ENCODE measurements at places on chromosomes 5 and 9.

DNA sequence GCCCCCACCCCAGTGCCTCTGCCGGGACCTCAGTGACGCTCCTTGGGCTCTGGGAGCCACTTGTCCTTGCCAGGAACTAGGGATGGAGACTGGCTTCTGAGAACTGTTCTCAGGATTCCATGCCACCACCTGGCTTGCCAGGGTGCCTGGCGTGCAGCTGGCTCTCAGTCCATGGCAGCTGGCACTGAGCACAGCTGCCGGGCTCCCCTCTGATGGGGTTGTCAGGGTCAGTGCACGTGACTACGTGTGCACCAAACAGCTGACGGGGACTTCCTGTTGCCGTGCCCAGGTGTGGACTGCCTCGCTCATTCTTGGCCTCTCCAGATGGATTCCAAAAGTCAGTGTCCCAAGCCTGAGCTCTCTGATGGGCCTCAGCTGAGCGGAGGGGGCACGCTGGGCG is 9.4 kb downstream of the KCNT1 start:
- DNase-seq: no peak

GRCh38 chr5:143757116-143757515 is 54.8 kb upstream of the HMHB1 start:
- DNase-seq: no peak

DNA sequence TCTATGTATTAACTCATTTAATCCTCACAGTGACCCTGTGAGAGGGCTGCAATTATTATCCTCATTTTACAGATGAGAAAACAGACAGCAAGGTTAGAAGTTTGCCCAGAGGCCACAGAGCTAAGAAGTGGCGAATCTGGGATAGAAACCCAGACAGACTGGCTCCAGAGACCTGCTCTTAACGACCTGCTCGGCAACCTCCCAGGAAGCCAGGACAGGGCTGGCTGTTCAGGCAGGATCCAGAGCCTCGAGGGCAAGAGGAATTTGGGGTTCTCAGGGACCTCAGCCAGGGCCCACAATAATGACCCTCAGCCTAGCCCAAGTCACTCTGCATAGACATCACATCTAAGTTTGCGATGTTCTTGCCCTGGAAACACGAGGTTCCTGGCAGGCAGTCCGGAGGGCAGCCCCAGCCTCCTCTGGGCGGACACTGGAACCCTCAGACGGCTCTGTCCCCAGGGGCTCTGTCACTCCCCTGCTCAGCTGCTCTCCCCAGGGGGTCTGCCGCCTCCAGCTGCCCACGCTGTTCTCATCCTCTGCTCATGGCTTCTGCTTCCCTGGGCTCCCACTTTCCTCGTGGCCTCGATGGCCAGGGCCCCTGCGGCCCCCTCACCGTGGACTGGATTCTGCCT is 138.5 kb upstream of the ERCC6L2 start:
- DNase-seq: no peak

DNA sequence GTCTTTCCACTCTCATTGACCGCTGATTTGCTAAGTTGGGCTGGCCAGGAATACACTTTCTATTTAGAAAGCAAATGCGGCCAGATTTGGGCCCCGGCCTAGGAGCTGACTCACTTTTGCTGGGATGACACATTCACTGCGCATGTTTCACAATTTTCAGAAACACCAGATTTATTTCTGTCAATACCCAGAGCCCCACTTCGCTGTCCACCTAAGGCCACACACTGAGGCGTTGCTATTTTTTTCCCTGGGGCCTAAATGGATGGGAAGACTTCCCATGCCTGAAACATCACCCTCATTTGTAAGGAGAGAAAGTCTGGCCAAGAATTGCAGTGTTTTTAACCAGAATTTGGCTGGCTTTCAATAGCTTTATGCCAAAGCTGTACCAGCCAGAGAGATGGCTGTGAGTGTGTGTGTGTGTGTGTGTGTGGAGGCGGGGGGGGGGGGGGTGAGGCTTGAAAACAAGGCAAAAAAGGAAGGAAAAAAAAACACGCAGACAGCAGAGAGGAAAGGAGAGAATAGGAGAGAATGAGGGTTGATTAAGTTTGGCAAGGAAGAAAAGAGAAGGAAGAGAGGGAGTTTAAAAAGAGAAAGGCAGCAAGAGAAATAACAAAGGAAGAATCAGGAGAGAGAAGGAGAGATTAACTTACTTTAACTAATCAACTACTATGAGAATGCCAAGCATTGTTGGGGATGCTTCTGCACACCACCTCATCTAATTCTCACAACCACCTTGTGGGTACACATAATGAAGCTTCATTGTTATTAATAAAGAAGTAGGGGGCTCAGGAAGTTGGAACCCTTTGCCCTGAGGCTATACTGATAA is 261.4 kb upstream of the KLF4 start:
- no peak for DNase-seq

- DNase-seq: no peak
Measured at GRCh38 chr5:146877178-146877681, 1.3 kb downstream of the PPP2R2B start.

DNA sequence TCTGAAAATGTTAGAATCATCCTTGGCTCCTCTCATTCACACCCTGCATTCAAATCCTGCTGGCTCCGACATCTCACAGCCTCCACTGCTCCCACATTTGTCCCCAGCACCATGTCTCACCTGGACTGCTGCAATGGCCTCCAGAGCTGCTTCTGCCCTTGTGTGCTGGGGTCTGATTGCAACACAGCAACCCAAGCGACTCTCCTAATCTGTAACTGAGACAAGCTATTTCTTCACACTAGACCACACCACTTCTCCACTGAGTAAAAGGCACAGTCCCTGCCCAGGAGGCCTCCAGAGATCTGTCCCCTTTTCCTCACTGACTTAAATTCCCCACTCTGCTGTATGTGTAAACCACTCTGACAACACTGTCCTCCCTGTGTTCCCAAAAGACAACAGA is 151.1 kb upstream of the TAS2R1 start:
- DNase-seq: no peak

DNA sequence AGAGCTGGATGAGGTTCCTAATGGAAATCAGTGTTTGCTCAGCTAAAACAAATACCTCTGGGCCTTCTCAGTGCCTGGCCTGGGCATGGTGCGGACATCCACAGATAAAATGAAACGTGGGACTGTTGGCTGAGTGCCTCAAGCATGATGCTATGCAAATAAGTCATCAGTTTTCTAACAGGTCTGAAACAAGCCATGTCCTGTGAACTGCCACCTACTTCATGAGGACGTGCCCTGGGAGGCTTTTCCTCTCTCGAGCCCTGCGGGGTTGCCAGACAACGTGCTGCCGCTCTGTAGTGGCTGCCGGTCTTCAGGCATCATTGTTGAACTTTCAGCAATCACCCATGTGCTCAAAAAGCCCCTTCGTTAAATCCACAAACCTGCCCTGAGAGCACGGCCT is 240.4 kb upstream of the IRX2 start:
- no peak for DNase-seq

DNA sequence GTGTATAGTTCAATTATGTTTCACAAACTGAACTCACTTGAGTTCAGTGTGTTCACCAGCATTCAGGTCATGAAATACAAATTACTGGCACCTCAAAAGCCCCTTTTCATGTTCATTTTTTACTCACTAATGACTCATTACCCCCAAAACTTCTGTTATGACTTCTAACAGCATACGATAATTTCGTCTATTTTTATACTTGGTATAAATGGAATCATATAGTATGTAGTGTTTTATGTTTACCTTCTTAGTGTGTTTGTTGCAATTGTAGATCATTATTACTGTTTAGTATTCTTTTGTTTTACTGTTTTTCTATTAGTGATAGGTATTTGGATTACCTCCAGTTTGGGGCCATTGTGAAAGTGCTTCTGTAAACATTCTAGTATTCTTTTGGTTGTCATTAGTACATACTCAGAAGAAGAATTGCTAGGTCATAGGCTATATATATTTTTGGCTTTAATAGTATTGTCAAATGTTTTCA is 33.4 kb downstream of the DDX4 start:
- DNase-seq: no peak

GRCh38 chr9:77933976-77934375 is 97.6 kb downstream of the GNAQ start:
- no peak for DNase-seq

DNA sequence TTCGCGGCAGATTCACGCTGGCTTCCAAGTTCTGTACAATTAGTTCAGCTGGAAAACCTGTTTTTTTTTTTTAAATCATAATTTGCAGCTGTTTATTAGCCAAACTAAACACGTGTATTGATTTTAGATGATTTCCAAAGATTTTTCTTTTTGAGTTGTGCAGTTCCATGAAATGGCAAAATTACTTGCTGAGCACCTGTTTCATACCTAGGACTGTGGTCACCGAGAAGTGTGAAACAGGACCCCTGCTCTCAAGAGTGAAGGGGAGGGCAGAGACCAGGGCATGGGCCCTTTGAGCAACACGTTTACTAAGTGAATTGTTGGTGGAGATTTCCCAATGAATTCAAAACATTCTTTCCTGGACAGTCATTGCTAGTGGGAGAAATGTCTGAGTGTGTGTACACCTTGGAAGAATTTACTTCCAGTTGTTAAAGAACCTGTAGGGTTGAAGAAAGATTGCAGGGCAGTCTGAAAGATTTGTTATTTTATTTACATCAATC is 688 bp downstream of the SNX24 start:
- DNase-seq: no peak

- no peak for DNase-seq
Measured at GRCh38 chr9:77981332-77981731, 50.3 kb downstream of the GNAQ start.

DNA sequence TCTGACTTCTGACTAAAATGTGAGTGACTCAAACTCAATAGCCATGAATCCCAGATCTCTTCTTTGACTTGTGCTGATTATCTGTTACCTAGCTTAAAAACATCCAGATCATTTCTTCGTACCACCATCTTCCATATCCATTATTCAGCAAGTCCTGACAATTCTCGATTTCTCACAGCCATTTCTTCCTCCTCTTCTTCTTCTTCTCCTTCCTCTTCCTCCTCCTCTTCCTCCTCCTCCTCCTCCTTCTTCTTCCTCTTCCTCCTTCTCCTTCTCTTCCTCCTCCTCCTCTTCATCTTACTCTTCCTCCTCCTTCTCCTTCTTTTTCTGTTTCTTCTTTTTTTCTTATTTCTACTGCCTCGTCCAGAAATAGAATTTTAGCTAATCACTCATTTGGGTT is 77.0 kb upstream of the MAP1B start:
- no peak for DNase-seq

DNA sequence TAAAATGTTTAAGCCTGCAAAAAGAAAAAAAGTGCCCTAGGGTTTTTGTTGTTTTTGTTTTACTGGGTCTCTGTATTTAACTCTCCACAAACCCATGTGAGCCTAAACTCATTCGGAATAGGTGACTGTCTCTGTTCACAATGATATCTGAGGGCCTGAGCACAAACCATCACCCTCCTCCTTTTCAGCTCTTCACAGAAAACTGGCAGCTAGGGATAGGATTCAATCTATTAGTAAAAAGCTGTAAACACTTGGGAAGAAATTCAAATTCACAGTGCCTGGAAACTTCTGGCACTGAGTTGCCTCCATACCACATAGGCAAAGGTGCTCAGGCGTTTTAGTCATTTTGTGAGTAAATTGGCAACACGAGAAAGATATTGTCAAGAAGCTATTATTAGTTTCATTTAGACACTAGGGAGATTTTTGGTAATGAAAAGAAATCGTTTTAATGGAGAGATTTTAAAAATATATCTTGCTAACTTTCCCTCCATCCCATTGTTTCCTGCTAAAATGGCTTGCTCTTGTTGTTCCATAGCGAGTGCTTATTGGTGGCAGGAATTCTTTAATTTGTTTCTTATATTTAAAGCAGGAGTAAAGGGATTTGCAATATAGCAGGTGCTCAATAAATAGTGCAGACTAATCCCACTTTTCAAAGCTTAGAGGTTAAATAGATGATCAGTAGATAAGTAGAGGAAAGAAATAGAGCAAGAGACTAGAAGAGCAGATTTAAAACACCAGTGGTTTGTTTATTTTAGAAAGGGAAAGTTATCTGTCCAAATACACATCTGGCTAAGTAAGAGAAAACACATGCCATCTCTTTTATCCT is 9.7 kb downstream of the FOXD1 start:
- DNase-seq: no peak

DNA sequence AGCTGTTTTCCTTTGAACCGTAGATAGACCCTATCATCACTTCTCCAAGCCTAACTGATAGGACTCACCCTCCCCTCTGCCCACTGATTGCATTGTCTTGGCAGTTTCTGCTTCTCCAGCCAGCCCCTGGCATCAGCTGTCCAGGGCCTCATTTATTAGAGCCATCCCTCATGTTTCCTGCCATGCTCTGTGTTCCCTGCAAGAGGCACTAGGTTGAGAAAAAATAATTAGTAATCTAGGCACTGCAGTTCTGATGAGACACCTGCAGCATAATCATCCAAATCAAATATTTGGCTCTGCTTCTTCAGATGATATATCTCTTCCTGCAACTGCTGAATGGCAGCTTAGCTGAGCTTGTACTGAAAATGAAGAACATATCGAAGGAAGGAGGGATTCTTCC is 303.0 kb upstream of the TLE4 start:
- DNase-seq: no peak

- DNase-seq: no peak
Measured at GRCh38 chr5:163407034-163407655, 30.2 kb upstream of the CCNG1 start.

- no peak for DNase-seq
Measured at GRCh38 chr5:56985936-56986625, 34.2 kb upstream of the MIER3 start.

GRCh38 chr5:2303431-2304100 is 420.8 kb upstream of the IRX4 start:
- no peak for DNase-seq

- no peak for DNase-seq
Measured at GRCh38 chr9:5786370-5787127, 46.4 kb downstream of the ERMP1 start.

GRCh38 chr5:176626876-176627236 is 3.5 kb downstream of the SNCB start:
- no peak for DNase-seq

GRCh38 chr5:29214839-29215238 is 1978.6 kb upstream of the CDH6 start:
- no peak for DNase-seq

GRCh38 chr9:32574858-32575257 is 1.9 kb upstream of the NDUFB6 start:
- DNase-seq: no peak

DNA sequence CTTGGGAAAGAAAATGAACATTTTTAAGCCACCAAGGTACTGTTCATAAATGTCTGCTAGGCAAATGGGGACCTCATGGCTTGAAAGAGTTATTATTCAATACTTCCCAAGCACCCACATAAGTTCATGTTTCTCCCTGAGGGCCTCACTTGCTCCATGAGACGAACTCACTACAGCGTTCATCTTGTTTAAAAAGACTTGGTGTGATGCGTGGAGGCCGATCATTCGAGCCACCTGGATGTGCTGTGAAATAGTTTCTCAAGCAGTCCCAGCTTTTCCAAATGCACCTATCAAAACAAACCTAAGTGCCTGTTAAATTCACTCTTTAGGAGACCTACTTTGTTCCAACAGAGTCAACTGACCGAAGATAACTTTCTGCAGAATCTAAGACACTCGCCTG is 103.2 kb downstream of the LHFPL2 start:
- no peak for DNase-seq
